HL-60 (cell line): ENCODE measurements at places on chromosomes 3 and 15.

- DNase-seq: no peak
Measured at GRCh38 chr3:54198556-54198955, 76.2 kb downstream of the CACNA2D3 start.

- DNase-seq: no peak
Measured at GRCh38 chr3:154191520-154191919, 70.3 kb downstream of the ARHGEF26 start.

DNA sequence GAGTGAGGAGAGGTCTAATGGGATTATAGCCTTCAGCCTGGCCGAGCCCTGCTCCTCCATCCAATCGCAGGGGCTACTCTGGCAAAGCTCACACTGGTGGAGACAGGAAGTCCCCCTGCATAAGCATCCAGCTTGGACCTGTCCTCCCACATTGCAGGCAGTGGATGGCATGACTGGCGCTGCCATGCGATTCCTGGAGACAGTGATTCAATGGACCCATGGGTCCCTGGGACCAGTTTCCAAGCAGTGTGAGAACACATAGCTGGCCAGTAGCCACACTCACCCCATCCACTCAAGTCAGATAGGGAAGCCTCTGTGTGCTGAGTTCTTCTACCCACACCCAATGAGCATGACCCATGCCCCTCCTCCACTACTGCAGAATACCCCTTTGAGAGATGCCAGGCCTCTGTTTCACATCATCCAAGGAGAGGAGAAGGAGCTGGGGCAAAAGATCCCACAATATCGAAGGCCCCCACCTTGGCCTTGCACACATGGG lies 18.1 kb upstream of the POC1A start:
- no peak for DNase-seq

GRCh38 chr3:28595372-28595771 lies 246.7 kb upstream of the AZI2 start:
- no peak for DNase-seq
